ENCODE measurements at places on chromosomes 13 and 19. TPM values are rescaled to one million over a fixed set of nuclear protein-coding genes. Genes with fewer than 3 reads are reported as not detected.

Gene GIPC3
- not detected for total RNA-seq

Gene TGFBR3L
- total RNA-seq = 0.16 TPM

Gene SOX1
- total RNA-seq = not detected

Gene TEX26
- not detected for total RNA-seq

Gene KCNN1
- total RNA-seq = 0.43 TPM

Gene TGFB1
- total RNA-seq = 120 TPM

Gene ARHGEF1
- total RNA-seq = 185 TPM

DNA sequence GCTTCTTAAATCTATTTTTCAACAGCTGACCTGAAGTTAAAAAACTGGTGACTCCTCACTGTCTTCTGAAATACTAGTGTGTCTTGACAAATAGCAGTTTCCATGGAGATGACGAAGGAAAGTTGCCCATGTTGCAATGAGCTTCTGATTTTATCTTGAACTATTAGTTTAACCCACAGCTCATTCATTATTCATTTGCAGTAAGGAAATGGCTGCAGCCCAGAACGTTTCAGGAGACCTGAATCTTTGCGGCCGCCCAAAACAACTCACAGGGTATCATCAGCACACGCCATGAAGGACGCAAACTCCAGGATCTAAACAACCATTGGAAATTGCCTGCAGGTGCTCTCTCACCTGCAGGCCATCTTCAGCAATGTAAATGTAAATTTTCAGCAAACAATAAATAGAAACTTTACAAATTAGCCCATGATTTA, 142.5 kb downstream of the DCLK1 start:
- no peak for DNase-seq

- no peak for DNase-seq
These were observed 465.6 kb downstream of the ITGBL1 start for GRCh38 chr13:101917833-101918661.

DNA sequence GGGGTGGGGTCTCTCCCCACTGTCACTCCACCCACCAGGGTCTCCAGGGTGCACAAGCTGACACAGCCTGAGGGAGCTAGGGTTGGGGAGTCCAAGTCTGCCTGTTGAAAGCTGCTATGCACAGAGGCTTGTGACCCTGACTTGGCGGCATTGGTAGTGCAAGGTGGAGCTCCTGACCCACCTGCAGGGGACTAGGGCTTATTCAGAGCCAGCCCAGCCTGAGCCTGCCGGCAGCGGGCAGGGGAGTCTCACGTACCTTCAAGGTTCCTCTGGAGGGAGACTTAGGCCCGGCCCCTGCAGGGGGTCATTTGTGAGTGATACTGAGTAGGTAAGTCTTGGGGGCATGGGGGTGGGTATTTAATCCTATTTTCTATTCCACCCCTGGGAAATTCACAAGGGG, 4.7 kb downstream of the KCTD15 start:
- no peak for DNase-seq

DNA sequence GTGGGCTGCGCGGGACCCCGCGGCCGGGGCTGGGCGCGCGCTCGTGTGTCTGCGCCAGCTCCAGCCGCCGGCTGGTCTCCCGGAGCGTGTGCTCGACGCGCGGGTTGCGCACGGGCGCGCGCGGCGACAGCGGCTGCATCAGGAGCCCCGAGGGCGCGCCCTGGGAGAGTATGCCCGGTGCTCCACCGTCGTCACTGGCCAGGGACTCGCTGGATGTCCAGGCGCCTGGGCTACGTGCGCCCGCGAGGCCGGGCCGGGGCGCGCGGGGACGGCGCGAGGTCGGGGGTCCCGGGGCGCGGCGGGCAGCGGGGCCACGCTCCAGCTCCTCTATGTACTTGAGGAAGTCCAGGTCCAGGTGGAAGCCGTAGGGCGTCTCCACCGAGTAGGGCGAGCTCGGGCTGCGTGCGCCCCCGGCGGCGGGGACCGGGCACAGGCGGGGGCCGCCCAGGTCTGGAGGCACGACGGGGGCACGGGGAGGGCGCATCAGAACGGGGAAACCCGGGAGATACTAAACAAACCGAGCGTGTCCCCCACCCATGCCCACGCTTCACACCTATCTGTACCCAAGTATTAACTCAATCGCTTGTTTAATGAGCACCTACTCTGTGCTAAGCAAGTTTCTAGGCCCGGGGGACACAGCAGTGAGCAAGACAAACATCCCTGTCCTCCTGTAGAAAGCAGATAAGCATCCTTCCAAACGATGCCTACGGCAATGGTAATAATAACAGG, 7.6 kb downstream of the KANK3 start:
- DNase-seq = no peak

- no peak for DNase-seq
These were observed 194.3 kb downstream of the TEX29 start for GRCh38 chr13:111514610-111515306.

GRCh38 chr19:1324806-1325567, 39.3 kb downstream of the EFNA2 start:
- no peak for DNase-seq

GRCh38 chr19:51688671-51689571, 4.2 kb upstream of the SPACA6 start:
- no peak for DNase-seq

- DNase-seq = no peak
These were observed 540 bp upstream of the USE1 start for GRCh38 chr19:17214508-17215126.

DNA sequence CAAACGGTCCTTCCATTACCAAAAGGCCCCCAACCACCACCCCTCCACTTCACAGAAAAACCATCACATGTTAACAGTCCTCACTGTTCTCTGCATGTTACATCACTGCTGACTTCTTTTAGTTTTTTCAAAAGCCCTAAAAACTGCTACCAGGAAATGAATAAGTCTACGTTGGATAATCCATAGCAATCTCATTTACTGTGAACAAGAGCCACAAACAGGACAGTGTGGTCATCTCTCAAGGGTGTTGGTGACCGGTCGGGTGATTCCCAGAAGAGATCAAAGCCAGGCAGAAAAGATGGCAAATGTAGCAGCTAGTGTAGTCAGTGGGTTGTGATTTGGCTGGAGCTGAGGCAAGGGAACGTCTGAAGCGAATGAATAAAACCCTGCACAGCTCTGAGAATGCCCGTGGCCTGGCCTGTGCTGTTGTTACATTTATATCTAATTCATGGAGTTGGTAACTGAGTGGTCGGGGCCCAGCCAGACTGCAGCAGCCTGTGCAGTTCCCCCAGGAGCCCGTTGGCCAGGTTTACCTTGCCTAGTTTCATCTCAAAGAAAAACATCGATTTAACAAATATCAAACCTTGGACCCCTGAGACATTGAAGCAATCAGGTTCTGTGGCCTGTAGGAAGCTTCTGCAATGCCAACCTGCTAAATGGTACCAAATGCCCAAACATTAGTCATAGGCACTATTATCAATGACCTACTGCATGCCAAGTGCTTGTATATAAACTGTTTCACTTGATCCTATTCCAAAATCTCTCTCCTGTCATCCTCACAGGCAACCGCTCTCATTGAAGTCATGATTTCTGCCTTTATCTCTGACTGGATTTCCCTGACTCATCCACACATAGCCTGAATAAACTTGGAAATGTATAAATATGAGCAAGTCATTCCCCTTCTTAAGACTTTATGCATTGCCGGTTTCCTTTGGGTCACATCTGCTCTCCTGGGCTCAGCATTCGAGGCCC, 153.8 kb upstream of the SERP2 start:
- no peak for DNase-seq

GRCh38 chr13:66887088-66887487, 343.0 kb downstream of the PCDH9 start:
- DNase-seq = peak; percentile 13

DNA sequence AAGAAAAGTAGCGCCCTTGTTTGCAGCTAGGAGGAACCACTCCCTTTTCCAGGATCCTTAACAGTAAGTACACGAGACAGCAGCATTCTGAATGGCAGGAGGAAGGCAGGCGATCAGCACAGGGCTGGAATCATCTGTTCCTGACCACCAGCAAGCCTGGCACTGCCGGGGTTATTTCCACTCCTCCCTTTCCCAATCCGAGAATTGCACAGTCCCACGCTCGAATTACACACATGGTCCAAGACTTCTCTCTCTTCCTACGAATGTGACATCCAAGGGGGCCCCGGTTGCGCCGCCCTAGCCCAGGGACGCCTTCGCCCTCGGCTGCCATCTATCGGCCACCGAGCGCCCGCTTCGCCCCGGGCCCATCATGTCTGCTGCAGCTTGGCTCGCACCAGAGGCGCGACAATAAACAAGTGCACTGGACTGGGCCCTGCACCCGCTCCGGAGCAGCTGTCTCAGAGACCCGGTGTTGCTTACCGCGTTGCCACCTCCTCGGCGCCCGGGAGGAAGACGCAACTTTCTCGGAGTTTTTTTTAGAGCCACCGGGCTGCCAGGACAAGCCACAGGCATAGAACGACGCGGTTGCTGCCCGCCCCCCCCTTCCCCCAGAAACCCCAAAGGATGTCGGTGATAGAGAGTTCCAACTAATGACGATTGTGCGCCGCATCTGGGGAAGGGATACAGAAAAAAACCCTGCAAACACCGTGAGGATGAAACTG, at the start of gene SLITRK5:
TSS of gene SLITRK5 (plus strand) at position 341 of the 722 bp plus-strand sequence. CDS start 4,018 bp downstream, outside the sequence.
- no peak for DNase-seq

DNA sequence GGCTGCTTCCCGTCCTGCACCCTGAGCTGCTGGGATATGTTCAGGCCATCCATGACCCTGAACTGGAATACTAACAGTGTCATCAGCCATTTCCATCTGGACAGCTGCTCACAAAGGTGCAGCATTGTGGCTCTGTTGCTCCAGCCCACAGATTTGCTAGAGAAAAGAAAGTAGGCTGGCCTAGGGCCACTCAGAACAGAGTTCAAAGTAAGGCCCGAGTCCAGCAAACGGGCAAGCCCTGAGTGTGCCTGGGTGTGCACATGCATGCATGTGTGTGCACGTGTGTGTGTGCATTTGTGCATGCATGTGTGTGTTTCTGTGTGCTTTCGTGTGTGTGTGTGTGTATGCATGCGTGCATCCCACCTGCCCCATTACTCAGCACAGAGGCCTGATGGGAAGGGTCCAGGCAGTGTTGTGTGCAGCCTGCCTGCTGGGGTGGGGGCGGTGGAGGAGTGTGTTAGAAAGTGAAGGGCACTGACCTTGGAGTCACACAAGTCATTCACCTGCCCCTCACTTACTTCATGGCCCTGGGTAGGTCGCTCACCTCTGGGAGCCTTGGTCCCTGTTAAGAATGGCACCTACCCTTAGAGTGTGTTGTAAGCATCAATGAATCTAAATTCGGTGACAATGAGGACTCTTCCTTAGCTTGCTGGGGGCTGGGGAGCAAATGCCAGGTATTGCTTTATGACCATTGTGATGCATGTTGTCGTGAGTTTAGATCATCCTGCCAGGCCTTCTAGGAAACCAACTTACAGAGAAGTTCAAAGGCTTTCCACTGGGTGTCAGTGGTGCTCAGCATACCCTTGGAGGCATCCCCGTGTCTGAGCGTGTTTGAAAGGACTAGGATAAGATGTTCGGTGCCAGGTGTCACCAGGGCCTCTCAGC, 53.2 kb downstream of the GPR12 start:
- no peak for DNase-seq

DNA sequence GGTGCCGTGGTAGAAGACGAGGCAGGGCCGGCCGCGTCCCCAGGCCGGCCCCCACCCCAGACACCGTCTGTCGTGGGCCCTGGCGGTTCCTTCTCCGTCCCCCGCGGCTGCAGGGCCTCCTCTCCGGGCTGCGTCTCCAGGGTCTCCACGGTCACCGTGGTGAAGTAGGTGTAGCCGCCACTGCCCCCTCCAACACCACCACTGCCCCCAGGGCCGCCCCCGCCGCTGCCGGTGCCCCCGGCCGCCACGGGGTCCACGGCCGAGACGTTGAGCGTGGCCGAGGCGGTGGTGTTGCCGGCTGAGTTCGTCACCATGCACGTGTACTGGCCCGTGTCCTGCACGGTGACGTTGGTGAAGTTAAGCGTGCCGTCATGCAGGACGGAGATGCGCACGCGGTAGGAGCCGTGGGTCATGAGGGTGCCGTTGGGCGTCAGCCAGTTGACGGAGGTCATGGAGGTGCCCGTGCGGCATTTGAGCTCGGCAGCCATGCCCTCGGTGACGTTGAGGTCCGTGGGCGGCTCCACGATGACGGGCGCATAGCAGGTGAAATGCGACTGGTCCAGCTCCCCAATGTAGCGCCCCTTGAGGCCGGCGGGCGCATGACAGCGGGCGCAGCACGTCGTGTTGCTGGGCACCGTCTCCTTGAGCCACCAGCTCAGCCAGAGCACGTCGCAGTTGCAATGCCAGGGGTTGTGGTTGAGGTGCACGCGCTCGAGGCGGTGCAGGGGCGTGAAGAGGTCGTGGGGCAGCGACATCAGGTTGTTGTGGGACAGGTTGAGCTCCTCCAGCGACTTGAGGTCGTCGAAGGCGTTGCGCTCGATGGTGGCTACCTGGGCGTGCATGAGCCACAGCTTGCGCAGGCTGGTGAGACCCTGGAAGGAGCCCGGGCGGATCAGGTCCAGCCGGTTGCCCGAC, 4.6 kb upstream of the ASPDH start:
- no peak for DNase-seq

GRCh38 chr13:71842003-71842402, 25.0 kb downstream of the DACH1 start:
- DNase-seq = no peak

DNA sequence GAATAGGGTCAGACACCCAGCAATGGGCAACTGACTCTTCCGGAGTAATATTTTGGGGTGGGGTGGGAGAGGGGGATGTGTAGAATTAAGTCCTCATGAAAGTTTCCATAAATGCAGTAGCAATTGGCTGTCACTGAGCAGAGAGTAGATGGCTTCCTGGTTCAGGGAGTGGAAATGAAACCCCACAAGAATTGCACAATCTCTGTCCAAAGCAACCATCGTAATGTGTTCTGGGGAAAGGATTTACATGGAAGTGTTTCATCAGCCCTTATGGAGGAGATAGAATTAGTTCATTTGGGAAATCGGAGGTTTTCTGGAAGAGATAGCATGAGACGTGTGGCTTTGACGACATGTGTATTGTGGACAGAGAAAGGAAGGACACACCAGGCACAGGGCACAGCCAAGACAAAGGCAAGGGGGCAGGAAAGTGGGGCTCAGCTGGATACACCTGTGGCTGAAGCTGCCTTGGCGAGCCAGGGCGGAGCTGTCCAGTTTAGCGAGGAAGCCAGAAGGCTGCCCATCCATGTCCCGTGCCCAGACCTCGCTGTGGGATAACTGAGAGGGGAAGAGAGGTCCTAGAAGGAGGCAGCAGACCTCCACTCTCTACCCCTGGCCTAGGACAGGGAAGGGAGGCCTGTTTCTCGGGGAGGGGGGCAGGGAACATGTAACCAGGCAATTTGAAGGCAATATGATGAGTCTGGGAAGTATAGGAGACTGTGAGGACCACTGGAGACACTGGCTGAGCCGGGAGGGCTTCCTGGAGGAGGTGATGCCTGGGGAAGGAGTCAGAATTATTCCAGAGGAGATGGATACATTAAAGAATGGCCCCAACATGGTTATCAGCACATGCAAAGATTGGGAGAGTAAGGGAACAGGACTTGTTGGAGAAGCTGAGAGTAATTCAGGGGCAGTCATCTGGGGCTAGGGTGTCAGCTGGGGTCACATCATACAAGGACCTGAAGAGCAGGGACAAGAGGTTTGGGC, 2.6 kb upstream of the CLEC4G start:
- DNase-seq = no peak
